Small intestine (tissue), 16 donors: ENCODE measurements at places on chromosomes 12 and 14.

GRCh38 chr12:122842505-122843405, 7.5 kb downstream of the HIP1R start:
- no peak for DNase-seq

DNA sequence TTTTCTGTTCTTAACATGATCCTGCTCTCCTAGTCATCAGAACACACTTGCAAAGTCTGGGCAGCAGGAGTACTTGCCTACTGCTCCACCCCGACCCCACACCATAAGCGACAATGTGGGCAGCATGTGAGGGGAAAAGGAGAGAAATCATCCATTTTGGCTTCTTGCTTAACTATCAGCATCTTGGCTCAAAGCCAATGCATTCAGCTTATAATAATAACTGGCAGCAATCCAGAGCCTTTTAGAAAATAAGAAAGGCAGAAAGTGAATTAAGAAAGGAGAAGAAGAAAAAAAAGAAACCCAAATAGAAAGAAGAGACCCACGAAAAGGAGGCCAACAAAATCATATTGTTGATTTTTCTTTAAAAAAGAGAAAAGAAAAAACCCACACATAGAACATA, 930.8 kb downstream of the BCL11B start:
- no peak for DNase-seq

GRCh38 chr12:107760207-107760808, 629 bp downstream of the PRDM4 start:
- DNase-seq, result peak; percentile 72

DNA sequence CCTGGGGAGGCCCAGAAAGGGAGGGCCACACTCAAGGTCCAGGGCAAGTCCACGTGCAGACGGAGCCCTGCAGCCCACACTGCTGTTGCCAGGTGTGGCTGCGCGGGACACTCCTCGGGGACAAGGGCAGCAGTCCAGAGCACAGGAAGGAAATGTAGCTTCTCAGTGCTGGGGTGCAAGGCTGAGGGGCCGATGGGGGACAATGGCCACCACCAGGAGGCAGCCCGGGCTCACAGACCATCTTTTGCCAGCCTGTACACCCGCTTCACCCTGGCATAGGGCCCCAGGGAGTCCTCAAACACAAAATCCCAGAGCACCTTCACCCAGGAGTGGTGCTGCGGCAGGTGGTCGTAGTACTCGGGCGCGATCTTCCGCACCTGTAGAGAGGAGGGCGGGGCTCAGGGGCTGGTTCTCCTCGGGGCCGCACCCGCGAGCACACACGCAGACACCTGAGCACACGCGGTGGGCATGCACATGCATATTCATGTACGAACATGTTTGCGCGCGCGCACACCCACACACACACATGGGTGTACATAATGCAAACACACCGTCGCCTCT, 12.8 kb downstream of the DEGS2 start:
- DNase-seq, result peak; percentile 88

DNA sequence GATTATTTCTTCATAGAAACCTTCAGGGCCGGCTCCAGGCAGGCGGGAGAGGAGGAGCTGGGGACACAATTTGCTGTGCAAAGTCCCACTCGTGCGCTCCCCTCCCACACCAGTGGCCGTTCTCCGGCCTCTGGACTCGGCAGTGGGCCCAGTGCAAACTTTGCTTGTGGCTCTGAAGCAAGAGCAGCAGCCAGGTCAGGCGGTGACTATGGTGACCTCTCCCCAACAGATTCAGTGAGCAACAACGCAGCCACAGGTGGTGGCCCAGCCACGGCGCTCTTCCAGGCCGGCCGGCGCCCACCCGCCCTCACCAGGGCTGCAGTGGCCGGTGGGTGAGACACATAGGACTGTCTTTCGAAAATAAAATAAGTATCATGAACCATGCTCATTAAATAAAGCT, 29.5 kb downstream of the VPS37B start:
- no peak for DNase-seq
